ENCODE measurements at places on chromosomes 7 and 10.

GRCh38 chr10:101014230-101014884, 14.7 kb downstream of the LZTS2 start:
- peak; percentile 92 for DNase-seq

- no peak for DNase-seq
These were observed 284.5 kb upstream of the KLF6 start for GRCh38 chr10:4069491-4069890.

DNA sequence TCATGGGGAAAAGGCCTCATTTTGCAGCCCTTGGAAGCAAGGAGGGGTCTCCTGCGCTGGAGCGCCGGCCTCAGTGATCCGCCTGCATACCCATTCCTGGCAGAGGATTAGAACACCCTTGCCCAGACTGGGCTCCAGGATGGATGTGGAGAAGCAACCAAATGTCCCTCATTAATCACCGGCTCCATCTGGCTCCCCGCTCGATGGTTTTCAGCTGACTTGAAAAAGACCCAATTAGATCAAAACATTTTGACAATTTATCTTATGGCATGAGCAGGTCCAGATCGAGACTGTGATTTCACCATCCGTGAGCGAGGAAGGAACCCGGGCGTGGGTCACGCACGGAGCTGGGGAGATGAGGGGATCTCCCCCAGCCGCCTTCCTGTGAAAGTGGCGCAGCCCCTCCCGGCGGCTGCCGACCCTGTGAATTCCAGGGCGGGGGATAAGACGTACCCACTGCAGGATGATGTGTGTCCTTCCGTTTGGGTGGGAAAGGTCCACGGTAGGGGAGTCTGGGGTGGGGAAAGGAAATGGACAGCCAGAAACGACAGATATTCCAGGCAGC, 141.6 kb downstream of the EMX2 start:
- no peak for DNase-seq

- no peak for DNase-seq
These were observed 627.2 kb downstream of the SUGCT start for GRCh38 chr7:40761762-40762560.

DNA sequence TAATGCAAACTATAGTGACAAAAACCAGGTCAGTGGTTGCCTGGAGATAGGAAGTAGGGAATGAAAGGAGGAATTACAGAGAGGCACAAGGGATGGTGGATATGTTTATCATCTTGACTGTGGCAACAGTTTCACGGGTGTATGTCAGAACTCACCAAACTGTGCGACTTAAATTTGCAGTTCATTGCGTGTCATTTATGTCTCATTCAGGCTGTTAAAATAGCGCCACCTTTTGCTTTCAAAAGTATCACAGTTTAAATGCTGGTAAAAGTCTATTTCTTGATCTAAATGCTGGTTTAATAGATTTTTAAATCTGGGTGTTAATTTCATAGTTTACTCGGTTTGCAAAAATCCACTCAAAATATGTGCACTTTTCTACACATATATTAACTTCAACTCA, 51.0 kb downstream of the PTTG1IP2 start:
- DNase-seq = no peak

GRCh38 chr10:125633517-125633999, 49.4 kb downstream of the TEX36 start:
- DNase-seq = no peak

GRCh38 chr7:157870644-157871290, 534.0 kb downstream of the DNAJB6 start:
- no peak for DNase-seq

DNA sequence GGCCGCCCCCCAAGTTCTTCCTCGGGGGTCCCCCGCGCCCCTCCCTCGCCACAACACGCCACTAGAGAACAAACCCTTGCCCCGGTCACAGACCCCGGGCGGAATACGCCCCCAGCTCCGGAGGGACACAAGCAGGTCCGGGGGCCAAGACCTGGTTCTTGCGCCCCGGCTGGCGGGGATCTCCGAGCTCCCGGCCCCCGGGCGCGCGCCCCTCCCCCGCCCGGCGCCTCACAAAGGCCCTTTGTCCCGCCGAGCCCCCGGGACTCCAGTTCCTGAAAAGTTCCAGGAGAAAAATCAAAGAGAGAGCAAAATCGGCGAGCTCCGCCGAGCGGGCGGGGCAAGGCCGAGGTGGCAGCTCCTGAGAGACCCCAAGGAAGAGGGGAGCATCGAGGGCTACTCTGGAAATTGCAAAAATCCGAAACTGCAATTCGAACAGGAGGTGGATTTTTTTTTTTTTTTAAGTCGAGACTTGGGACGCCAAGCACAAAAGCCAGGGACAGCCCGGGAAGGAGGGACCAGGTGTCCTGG, 4.0 kb downstream of the TNRC18 start:
- peak; percentile 79 for DNase-seq

GRCh38 chr10:49577182-49577925, 32.8 kb upstream of the SLC18A3 start:
- DNase-seq = no peak

GRCh38 chr7:54076616-54077015, 465.6 kb upstream of the VSTM2A start:
- DNase-seq = no peak

DNA sequence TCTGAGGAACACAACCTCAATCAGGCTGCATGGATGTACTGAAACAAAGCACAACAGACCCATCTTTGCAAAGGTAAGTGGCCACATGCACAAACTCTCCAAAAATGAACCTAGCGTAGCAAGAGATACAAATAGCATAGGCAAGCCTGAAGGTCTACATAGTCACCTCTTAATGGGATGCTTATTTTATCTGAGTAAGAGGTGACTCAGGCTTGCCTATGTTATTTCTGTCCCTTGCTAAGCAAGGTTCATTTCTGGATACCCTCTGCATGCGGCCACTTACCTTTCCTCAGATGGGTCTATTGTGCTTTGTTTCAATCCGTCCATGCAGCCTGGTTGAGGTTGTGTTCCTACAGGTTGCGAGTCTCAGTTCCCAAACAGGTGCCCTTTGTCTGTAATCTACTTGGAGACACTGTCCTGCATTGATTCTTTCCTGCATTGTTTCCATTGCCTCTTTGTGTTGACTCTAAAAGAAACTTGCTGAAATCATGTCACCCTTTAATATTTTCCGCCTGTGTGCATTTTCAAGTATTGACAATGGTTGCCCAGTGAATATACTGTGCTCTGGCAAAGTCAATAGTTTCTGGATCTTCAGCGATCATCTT, 291.8 kb upstream of the LYZL1 start:
- no peak for DNase-seq

- DNase-seq = no peak
These were observed 67.7 kb upstream of the CHST15 start for GRCh38 chr10:124160943-124161582.

DNA sequence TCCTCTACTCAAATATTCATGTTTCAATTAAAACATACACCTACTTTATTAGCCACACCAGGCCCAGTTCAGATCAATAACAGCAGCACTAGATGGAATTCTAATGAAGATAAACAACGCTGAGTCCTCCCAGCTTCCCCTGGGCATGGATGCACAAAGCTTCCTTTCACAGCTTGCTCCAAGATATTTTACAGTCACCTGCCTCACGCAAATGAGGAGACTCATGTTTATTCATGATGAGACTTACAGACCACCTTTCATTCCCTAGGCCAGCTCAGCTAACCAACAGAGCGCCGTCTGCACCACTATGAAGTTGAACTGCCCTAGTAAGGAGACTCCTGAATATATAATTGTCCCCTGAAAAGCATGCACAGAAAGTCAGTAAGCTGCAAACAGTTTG, 283.0 kb upstream of the AOAH start:
- DNase-seq = no peak

GRCh38 chr7:47340517-47340916, 241.4 kb downstream of the TNS3 start:
- no peak for DNase-seq

GRCh38 chr10:32144817-32145688, 88.8 kb upstream of the KIF5B start:
- no peak for DNase-seq

- no peak for DNase-seq
These were observed 22.0 kb upstream of the GSAP start for GRCh38 chr7:77438131-77438530.

DNA sequence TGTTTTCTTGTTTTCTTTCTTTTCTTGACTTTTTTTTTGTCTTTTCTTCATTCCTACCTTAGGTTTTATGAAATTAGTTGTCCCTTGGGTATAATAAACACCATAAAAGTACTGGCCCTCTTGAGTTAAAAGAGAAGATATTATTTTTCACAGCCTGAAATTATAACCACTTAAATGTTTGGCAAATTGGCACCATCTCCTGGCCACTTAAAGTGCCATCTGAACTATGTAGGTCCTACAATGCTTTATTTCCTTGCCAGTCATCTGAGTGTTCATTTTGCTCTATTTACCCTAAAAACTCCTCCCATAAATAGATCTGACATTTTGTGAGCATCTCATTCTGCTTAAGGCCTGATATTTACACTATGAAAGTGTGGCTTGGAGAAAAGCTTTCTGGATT, 98.9 kb upstream of the PRKCQ start:
- DNase-seq = no peak

GRCh38 chr10:86968271-86968993, at the start of gene ADIRF:
Gene ADIRF (plus strand): TSS chr10:86968482. CDS start chr10:86968545, 63 bp downstream.
- DNase-seq = peak; percentile 84

DNA sequence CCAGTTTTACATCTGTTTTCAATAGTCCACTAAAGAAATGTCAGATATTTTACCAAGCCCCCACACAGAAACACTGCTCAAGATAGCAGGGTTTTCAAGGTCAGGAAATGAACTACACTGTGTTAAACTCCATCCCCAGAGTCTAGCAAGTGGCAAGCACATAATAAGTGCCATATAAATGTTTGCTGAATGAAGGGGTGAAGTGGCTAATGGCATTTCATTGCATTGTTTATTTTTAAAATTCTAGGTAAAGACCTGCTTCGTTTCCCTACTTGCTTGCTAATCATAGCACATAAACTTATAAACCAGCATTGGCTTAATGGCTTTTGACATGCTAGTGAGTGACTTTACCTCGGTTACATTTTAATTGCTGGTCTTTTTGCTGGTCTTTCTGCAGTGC, 322.6 kb downstream of the GRID1 start:
- DNase-seq = no peak

DNA sequence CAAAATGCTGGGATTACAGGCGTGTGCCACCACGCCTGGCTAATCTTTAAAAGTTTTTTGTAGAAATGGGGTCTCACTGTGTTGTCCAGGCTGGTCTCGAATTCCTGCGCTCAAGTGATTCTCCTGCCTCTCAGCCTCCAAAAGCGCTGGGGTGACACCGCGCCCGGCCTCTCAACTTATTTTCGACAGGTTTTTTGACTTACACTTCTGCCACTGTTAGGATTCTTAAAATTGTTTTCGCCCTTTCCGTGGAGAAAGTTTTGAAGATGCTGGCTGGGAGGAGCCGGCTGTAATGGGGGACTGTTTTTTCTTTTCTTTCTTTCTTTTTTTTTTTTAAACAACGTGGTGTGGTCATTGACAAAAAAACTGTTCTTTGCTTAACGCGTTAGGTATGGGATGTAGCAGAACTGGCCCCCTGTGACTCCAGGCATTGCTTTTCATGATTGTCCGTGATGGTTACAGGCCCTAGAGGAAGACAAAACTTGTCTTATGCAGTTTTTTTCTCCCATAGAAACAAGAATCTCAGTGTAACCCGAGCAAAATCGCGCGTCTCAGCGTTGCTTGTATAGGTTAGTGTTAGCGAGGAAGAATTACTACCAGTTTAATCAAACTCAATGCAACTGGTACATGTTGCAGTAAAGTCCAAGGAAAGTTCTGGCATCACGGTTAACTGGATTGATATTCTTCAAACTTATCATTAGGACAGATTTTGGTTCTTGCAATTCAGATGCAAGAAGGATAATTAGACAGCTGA, 72.2 kb downstream of the DAGLB start:
- DNase-seq = no peak

GRCh38 chr7:44764081-44764480, 15.4 kb downstream of the ZMIZ2 start:
- DNase-seq = no peak

GRCh38 chr10:18252086-18252485, 111.9 kb downstream of the CACNB2 start:
- no peak for DNase-seq

DNA sequence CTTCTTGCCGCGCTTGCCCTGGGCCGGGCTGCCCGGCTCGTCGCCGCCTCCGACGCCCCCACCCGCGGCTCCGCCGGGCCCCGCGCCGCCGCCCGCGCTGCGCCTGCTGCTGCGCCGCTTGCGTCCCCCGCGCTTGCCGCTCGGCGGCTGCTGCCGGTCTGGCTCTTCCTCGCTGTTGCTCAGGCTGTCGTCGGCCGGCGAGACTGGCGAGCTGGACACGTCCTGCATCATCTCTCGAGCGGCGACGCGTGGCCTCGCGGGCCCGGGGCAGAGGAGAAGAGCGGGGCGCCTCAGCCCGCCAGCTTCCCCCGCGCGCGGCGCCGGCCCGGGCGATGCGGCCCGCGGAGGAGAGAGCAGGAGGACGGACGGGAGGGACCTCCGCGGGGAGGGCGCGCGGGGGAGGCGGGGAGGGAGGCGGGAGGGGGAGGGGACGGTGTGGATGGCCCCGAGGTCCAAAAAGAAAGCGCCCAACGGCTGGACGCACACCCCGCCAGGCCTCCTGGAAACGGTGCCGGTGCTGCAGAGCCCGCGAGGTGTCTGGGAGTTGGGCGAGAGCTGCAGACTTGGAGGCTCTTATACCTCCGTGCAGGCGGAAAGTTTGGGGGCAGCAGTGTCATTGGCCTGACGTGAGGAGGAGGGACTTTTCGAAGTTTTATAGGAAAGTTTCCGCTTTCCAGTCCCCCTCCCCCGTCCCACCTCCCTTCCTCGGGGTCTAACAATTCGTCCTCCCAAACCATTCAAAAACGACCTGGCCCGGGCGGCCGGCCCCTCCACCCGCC, at the start of gene TWIST1:
TSS of gene TWIST1 (minus strand) at position 546 of the 779 bp plus-strand sequence. CDS start at position 231, 315 bp downstream.
- DNase-seq = peak; percentile 87

GRCh38 chr7:43077732-43078391, 34.6 kb upstream of the HECW1 start:
- DNase-seq = no peak

DNA sequence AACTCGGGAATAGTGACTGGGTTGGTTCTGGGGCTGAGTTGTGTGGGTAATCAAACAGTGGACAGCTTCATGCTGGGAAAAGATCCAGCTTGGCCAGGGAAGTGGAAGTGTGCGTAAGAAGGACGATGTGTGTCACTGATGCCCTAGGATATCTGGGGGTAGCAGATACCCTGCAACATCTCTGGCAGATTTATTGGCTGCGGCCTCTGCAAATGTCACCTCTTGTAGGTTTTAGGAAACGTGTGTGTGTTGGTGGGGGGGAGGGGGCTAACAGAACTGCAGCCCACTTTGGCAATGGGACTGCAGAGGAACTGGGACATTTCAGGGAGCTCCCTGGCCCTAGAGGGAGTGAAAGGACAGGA, 965 bp upstream of the AGAP3 start:
- peak; percentile 57 for DNase-seq

- DNase-seq = no peak
These were observed 96.5 kb upstream of the PLPP4 start for GRCh38 chr10:120360571-120360970.

- DNase-seq = peak; percentile 17
These were observed 18.3 kb downstream of the ZDHHC16 start for GRCh38 chr10:97464226-97464625.

- DNase-seq = no peak
These were observed 85.1 kb upstream of the RELN start for GRCh38 chr7:104074529-104074928.

- no peak for DNase-seq
These were observed 60.3 kb downstream of the PRR15 start for GRCh38 chr7:29623973-29624372.
